ENCODE measurements at places on chromosomes 4 and X. TPM values are rescaled to one million over a fixed set of nuclear protein-coding genes. Genes with fewer than 3 reads are reported as not detected.
A peak's percentile ranks its signal among the peaks of the same experiment; 100 is the strongest.

DNA sequence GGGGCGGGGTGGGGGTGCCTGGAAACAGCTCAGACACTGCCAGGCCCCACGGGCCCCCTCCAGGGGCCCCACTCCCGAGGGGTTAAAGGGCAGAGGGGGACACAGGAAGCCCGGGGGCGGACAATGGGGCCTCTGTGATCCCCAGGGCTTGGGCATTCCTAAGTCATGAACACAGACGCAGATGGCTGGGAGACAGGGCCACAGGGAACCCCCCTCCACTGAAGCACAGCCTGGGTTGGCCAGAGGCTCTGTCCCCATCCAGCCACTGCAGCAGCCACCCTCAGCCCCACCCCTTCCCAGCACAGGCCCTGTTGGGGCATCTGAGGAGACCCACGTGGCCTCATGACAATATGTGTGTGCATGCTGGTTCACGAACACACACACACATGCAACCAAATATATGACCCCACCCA, 3.9 kb downstream of the L1CAM start:
- no peak for DNase-seq

- no peak for DNase-seq
Measured at GRCh38 chr4:169912996-169913395, 113.2 kb downstream of the MFAP3L start.

- peak; percentile 97 for DNase-seq
Measured at GRCh38 chrX:2710041-2710840, 19.1 kb downstream of the CD99 start.

- no peak for DNase-seq
Measured at GRCh38 chr4:186924723-186925122, 201.1 kb upstream of the FAT1 start.

GRCh38 chrX:71081330-71082123, 13.4 kb upstream of the SNX12 start:
- no peak for DNase-seq

DNA sequence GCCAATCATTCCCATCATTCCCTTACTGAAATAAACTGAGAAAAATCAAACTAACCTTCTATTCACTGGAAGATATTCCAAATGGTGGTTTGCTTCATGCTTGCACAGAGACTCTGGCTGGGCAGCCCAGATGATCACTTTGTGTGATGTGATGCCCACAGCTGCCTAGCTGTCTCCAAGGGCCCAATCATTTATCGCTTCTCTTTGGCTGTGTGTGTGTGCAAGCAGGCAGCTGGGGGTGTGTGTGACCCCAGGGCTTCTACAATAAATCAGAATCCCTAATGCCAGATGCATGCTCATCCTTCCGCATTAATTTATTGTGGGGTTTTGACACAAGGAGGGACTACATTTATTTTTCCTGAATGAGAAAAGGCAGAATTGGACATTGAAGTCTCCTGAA, 140.1 kb upstream of the NDP start:
- no peak for DNase-seq

- no peak for DNase-seq
Measured at GRCh38 chr4:105970371-105970770, 75.1 kb downstream of the NPNT start.

GRCh38 chrX:132181364-132181763, 37.9 kb downstream of the RAP2C start:
- DNase-seq: no peak

DNA sequence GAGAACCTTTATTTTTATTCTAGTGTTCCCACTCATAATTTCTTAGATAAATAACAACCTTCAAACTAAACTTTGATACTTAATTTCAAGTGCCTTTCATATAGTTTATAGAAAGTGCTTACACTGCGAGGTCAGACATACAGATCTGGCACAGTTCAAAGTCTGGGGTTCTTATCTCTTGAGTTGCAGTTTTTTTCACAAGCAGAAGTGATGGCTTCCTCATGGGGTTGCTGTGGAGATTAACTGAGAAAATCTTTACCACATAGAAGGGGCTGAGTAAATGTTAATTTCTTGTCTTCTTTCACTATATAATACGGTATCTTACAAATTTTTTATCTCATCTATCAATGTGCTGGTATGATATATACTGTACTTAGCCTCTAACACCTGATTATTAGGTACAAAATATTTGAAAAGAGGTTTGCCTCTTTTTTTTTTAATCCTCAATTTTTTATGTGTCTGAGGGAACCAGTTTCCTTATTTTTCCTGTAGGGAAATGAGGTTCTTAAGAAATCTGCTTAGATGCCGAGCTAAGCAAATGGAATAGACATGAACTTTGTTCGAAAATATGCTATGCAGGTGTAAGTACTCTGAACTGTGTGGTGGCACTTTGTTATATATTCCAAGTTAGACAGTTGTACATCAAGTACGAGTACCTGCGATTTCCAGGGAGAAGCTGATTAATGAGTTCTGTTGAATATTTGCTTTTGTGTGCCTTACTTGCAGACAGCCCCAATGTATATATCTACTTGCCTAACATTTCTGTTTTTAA, 3.3 kb downstream of the ING2 start:
- DNase-seq: no peak

GRCh38 chr4:145773581-145774234, 93.8 kb downstream of the C4orf51 start:
- no peak for DNase-seq

GRCh38 chr4:1660948-1661677, 23.0 kb downstream of the FAM53A start:
- no peak for DNase-seq

DNA sequence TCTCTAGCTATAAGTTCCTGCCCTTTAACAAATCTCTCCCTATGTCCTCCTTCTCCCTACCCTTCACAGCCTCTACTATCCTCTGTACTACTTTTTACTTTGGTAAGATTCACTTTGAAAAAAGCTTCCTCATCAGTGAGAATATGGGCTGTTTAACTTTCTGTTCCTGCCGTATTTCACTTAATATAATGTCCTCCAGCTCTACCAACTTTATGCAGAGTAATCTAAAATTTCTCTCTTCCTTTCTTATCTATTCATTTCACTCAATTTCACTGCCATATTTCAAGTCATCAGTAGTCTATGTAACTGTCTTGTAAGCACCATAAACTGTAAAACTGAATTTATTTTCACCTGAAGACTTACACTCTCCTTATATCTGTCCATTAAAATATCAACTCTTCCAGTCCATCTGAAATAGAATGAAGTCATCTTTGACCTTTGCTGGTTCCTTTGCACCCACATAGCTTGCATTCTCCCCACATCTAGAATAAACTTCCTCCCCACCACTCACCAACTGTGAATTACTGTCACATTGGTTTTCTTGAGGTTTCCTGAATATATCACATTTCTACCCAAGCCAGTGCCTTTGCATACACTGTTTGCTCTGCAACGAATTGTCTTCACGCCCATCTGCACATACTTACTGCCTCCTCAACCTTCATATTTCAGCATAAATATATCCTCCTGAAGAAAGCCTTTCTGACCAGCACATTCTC, 54.6 kb downstream of the ARAP2 start:
- no peak for DNase-seq

DNA sequence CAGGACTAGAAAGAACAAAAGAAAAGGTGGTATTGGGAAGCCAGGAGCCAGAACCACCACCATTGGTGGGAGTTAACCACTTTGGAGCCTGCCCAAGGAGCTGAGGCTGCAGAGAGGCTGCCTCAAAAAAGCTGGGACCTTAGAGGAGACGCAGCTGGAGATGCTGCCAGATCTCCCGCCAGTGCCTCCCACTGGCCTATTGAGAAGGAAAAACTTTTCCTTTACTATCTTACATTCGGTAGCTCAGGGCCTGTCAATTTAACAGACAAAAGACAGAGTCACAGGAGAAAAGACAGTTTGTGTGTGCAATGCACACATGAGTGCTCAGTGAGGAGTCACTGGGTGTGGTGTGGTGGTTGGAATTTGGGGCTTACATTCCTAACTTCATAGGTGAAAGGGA, 52.4 kb upstream of the HPSE start:
- DNase-seq: no peak

DNA sequence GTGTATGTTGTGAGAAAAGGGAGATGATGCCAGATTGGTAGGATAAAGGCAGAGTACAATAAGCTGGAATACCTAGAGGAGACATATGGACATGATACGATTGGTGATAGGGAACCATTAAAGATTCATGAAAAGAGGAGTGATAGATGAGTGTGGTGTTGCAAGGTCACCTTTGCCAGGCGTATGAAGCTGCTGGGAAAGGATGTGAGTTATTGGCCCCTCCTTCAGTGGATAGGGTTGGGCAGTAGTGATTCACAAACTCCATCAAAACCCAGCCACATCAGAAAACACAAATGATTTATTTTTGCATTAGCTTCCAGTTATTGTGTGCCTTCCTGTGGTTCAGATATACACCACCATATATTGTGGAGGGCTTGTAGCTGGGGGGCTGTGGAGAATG, 34.3 kb downstream of the TMEM164 start:
- DNase-seq: no peak

- DNase-seq: no peak
Measured at GRCh38 chrX:40145001-40145922, 47.5 kb upstream of the BCOR start.

DNA sequence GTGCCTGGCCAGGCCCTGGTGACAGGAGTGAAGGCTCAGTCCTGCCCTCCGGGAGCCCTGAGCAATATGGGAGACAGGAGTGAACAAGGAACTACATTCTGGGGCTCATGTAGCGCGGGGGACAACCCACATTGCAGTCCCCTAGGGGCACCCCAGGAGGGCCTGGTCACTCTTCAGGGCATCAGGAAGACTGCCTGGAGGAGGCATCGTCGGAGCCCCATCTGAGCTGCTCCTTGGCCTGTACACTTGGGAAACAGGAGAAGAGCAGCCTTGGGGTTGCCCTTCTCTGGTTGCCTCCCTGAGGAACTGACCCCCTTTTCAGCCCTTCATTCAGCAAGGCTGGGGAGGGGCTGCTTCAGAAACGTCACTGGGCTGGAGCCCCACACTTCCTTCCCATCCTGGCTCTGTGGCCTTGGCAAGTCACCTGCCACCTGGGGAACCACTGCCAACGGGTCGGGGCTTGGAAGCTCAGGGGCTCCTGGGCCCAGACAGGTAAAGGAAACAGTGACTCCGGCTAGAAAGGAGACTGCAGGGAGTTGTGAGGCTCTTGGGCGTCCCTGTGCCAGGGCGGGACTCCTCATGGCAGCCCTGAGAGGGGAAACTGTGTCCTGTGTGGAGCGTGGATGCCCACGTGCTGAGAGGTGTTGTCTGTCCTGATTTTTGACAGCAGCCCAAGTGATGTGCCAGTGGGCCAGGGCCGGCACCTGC, 10.1 kb downstream of the WFS1 start:
- no peak for DNase-seq

DNA sequence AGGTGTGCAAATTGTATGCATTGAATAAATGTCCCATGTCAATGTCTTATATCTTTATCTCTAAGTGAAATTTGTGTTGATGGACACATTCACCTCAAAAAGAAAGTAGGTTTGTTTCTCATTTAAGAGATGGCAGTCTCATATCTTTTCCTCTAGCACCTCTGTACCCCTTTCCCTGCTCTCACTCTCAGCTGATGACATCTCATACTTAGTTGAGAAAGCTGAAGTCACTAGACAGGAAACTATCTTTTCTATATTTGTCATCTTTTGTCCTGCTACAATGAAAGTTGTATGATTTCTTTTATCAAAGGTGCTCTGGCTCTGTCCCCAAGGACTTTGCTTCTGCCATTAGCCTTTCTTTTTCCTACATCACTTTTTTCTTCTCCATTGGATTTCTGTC, 84.0 kb upstream of the GRPR start:
- no peak for DNase-seq

GRCh38 chr4:122083989-122084388, 68.1 kb upstream of the BLTP1 start:
- DNase-seq: no peak

DNA sequence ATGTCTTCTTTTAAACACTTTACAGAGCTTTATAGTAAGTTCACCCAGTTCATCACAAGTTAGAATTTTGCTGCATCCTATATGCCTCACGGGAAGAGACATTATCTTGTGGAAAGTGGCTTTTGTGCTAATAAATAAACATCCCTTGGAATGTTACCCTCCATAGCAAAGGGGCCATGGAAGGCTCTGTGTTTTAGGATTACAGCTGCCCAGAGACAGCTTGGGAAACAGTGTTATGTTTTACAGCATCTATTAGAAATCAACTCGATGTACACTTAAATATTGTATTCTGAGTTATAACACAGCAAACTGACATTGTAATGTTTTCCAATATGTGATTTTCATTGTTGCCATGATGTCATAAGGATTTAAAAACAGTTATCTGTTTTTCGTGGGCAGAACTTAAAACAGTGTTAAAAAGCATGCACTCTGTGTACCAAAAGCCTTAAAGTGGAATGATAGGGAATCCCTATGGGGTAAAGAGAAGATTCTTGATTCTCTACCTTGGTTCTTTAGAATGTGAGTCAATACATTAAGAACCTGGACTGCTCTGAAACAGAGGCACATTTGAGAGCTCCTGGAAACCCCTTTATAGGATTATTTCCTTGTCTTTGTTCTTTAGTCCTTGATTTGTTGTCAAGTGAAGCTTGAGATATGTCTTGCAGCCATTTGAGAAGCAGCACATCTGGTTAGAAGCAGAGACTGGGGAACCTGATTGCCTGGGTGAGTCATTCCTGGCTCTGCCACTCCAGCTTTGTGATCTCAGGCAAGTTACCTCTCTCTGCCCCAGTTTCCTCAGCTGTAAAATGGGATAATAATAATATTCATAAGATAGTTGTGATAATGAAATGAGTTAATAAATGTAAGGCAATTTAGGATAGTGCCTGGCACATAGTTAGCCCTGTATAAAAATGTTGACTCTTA, 41.6 kb downstream of the ARHGAP10 start:
- DNase-seq: no peak

- no peak for DNase-seq
Measured at GRCh38 chrX:97210501-97210900, 326.8 kb downstream of the RPA4 start.

DNA sequence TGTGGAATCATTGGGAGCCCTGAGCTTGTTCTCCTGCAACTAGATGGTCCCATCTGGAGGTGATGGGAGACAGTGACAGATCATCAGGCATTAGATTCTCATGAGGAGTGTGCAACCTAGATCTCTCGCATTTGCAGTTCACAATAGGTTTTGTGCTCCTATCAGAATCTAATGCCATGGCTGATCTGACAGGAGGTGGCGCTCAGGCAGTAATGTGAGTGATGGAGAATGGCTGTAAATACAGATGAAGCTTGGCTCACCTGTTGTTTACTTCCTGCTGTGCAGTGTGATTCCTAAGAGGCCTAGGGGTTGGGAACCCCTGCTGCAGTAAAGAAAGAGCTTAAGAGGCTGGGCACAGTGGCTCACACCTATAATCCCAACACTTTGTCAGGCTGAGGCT, 42.2 kb upstream of the PUDP start:
- DNase-seq: no peak

The ZDHHC15 gene
- not detected for polyA plus RNA-seq

The FAM133A gene
- not detected for polyA plus RNA-seq

The ART3 gene
- not detected for polyA plus RNA-seq

The GRIA3 gene
- not detected for polyA plus RNA-seq

The GRIPAP1 gene
- 10.7 TPM for polyA plus RNA-seq

The TMEM175 gene
- polyA plus RNA-seq: 216 TPM

The PCDH19 gene
- polyA plus RNA-seq: not detected

The DDX53 gene
- not detected for polyA plus RNA-seq

The NRK gene
- not detected for polyA plus RNA-seq
